ENCODE measurements at places on chromosomes 2 and 18.

DNA sequence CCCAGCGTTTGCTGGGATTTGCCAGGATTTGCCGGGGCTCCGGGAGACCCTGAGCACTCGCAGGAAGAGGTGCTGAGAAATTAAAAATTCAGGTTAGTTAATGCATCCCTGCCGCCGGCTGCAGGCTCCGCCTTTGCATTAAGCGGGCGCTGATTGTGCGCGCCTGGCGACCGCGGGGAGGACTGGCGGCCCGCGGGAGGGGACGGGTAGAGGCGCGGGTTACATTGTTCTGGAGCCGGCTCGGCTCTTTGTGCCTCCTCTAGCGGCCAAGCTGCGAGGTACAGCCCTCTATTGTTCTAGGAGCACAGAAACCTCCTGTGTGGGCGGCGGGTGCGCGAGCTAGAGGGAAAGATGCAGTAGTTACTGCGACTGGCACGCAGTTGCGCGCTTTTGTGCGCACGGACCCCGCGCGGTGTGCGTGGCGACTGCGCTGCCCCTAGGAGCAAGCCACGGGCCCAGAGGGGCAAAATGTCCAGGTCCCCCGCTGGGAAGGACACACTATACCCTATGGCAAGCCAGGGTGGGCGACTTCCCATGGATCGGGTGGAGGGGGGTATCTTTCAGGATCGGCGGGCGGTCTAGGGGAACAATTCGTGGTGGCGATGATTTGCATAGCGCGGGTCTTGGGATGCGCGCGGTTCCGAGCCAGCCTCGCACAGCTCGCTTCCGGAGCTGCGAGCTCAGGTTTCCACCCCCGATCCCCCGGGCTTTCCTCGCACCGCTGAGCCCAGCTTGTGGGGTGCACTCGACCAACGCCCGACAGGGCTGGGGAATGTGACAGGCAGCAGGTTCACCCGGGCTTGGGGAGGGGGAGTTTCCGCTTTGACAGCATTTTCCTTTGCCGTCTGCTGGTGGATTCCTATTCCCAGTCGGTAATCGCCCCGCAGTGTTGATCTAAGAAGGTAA is 2.8 kb downstream of the ONECUT2 start:
- DNase-seq: no peak

DNA sequence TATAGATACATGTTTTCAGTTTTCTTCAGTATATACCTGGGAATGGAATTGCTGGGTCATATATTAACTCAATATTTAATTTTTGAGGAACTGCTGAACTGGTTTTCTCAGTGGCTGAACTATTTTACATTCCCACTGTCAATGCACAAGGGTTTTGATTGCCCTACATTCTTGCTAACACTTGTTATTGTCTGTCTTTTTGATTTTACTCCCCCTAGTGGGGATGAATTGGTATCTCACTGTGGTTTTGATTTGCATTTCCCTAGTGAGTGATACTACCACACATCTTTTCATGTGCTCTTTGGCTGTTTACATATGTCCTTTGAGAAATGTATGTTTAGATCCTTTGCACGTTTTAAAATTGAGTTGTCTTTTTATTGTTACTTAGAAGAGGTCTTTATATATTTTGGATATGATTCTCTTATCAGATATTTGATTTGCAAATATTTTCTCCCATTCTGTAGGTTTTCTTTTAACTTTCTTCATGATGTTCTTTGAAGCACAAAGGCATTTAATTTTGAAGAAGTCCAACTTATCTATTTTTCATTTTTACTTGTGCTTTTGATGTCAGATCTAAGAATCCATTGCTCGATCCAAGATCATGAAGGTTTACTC is 36.2 kb downstream of the ASB1 start:
- no peak for DNase-seq

- no peak for DNase-seq
Measured at GRCh38 chr2:86446060-86446459, 4.9 kb downstream of the KDM3A start.

DNA sequence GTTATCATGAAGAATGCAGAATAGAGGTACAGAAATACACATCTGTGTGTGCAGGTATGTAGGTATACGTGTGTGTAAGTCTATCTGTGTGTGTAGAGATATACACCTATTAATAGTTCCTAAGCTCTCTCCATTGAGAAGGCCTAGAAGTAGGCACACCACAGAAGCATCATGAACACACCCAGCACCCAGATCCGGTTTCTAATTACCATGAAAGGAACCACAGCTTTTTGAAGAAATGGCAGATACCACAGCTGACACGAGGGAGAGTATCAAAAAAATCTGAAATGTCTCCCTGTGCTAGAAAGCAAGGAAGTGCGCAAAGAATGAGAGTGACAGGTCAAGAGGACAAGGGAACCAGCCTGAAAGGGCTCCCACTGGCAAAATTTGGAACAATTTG is 27.7 kb upstream of the AP1S3 start:
- no peak for DNase-seq

GRCh38 chr2:226742347-226742746 is 57.3 kb downstream of the IRS1 start:
- no peak for DNase-seq

DNA sequence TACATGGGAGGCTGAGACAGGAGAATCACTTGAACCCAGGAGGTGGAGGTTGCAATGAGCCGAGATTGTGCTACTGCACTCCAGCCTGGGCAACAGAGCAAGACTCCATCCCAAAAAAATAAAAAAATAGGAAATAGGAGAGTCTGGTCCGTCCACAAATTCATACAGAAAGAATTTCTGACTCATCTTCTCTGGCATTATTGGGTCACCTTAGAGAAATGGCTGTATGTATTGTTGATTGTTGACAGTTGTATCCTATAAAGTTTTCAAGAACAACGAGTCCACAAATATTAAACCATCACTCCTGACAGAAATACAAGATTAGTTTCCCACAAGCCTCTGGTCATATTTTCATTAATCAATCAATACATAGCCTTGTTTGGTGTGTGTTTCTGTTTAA is 20.4 kb downstream of the RBM43 start:
- no peak for DNase-seq

GRCh38 chr2:65256054-65256453 is 28.4 kb downstream of the ACTR2 start:
- no peak for DNase-seq

DNA sequence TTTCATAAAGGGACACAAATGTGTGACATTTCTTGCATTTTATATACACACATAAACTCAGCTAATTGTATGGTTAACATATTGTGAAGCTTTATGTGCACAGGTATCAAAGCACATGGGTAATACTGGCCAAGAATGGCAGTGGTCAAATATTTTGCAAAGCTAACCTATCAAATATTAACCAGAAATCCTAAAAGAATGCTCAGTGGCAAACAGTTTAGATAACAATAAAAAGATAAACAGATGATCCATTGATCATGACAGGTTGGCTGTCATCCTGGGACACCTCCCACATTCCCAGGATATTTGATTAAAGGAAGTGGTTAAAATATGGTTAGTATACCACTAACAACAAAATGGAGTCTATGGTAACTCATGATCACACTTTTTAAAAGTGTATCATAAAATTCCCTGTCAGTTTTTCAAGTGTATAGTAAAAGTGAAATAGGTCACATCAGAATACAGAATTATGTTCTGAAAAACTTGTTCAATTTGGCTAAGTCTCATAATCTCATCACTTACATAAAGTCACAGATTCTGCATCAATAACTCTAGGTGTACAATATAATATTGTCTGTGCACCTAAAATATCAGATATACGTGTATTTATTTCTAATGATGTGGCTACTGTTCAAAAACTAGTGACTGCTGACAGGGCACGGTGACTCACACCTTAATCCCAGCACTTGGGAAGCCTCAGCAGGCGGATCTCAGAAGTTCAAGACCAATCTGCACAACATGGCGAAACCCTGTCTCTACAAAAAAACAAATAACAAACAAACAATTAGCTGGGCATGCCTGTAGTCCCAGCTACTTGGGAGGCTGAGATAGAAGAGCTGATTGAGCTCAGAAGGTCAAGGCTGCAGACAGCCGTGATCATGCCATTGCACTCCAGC is 48.9 kb downstream of the CDH2 start:
- no peak for DNase-seq

DNA sequence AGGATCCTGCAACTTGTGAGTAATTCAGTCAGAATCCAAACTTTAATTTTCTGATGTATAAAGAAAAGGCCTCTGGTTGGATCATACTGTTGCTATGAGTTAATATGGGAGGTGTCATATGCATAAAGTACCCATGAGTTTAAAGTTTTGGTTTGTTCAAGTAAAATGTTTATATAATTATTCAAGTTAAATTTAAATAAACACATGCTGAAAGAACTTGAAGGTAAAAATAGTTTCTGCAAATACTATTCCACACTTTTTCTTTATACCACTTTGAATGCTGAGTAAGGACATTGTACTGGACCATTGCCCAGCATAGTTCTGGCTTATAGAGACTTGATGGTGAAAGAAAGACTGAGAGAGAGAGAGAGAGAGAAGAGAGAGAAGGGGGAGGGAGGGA is 30.7 kb downstream of the PKP4 start:
- DNase-seq: no peak

GRCh38 chr2:2536416-2537056 is 205.5 kb upstream of the MYT1L start:
- DNase-seq: no peak

- DNase-seq: no peak
Measured at GRCh38 chr2:135951041-135951583, 34.3 kb downstream of the DARS1 start.

DNA sequence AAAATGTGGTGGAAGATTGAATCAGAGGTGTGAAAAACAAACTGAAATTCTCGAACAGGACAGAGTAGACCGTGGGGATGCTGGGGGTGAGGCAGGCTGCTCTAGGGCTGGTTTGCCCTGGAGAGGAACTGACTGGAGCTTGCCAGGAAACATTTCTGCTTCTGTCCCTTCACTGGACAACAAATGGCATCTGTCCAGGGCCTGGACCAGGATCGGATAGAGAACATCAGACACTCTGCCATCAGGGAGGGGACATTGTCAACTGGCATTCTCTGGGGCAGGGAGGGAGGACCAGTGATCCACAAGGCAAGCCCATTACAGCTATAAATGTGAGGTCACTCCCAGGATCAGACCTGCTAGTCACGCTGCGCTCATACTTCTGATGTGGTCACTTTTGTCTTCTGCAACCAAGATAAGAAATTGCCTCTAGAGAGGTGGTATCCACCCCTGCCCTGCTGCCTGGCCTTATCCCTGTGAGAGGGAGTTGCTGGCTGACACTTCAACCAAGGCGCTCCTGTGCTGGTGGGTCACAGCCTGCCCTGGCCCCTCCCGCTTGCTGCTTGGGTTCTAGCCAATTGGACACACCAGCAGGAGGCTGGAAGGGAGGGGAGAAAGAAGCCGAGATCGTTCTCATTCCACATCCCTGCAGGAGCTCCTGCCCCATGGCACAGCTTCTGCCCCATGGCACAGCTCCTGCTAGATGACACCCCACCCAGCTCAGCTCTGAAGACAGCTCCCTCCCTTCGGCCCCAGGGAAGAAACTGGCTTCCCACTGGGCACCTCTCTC is 8.7 kb downstream of the NPPC start:
- DNase-seq: no peak

- no peak for DNase-seq
Measured at GRCh38 chr18:78021196-78021595, 771.5 kb downstream of the GALR1 start.

DNA sequence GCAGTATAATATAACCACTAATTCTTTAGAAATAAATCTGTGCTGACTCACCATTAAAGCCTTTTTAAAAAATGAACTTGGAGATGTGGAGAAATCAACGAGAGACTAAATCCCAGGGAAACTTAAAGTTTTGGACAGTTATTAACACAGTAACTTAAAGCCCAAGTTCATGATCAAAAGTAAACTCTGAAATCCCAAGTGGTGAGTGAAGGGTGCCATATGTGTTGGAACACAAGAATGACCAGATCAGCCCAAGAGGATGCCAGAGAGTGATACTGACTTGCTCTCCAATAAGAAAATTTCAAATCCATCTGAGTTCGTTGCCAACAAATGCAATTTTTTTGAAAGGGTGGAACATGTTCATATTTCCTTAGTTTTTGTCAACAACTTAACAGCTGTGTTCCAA is 838.1 kb upstream of the ACVR2A start:
- no peak for DNase-seq

DNA sequence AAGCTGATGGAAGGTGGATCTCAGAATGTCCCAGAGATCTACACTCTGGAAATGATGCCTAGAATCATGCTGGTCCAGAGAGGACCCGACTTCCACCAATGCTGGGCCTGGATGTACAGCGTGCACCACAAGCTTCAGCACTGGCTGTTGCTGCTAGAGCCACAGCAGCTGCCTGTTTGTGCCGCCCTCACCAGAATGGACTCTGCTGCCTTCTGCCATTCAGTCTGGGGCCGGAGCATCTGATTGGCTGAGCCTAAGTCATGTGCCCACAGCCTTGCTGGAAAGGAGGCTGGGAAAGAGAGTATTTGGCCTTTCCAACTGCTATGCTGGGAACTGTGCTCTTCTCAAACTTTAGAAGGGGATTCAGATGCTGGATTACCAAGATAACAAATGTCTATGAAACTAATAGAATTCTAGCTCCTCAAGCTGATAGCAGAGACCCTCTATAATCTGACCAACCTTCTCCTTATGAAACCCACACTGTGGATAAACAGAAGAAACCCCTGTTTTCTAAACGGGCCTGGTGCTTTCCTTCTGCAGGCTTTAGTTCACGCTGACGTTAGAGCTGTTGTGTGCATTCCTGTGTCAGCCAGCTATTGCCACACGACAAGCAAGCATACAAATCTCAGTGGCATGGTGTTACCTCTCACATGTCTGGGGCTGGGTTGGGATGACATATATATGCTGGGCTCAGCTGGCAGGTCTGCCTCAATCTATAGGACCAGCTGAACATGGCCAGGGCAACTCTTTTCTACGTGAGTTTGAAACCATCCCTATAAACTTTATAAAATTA is 4.1 kb upstream of the LOXHD1 start:
- DNase-seq: no peak

- DNase-seq: no peak
Measured at GRCh38 chr2:146730882-146731281, 1113.9 kb upstream of the ACVR2A start.

DNA sequence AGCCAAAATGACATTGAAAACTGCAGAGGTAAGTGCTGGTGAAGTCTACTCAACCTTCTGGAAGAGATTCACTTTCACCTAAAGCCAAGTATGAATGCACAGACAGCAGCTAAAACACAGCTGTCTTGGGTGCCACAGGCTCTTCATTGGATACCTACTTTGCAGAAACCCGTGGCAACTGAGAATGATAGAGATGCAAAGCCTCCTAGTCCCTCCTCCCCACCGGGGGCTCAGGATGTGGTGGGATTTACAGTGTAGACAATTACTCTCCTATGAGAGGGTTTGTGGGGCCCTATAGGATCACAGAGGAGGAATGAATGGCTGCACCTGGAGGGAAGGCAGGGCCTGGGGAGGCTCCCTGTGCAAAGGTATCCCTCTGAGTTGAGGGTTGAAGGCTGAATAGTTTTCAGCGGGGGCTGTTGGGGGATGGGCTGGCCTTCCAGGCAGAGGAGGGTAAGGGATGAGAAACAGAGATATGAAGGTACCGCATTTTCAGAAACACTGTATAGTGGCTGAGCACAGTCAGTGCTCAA is 131.6 kb downstream of the RNF144A start:
- no peak for DNase-seq

DNA sequence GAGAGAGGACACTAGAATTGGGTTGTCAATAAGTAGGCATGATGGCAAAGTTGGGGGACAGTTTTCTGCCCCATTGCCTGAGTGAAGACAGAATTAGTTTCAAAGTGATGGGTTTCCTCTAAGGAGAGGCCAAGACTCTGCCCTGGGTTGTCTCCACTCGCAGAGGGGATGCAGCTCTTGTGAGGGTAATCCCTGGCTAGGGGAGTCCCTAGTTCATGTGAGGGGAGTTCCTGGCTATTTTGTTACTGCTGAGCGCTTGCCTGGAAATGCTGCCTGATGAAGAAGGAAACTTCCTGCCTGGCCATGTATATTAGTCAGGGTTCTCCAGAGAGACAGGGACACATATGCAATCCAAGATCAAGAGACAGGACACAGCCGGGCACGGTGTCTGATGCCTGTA is 501.5 kb downstream of the BCL11A start:
- DNase-seq: no peak

Data from stimulated activated CD8-positive, alpha-beta memory T cell treated with anti-CD3 and anti-CD28 coated beads, Interleukin-7, amount 100 ng/mL, for 1 hour (primary cell).